ENCODE measurements at places on chromosomes 5 and 9. TPM values are rescaled to one million over a fixed set of nuclear protein-coding genes. Genes with fewer than 3 reads are reported as not detected.

CFAP90 gene
- total RNA-seq: not detected

SLC36A2 gene
- not detected for total RNA-seq

ZNG1C gene
- 17.0 TPM for total RNA-seq

CD180 gene
- not detected for total RNA-seq

TMEFF1 gene
- 10.7 TPM for total RNA-seq

F12 gene
- 0.57 TPM for total RNA-seq

NR6A1 gene
- 1.1 TPM for total RNA-seq

IL12B gene
- total RNA-seq: not detected

OTULINL gene
- total RNA-seq: under 0.01 TPM

CMYA5 gene
- total RNA-seq: 0.33 TPM

GPR21 gene
- 1.3 TPM for total RNA-seq

PCDHA1 gene
- not detected for total RNA-seq

CER1 gene
- not detected for total RNA-seq

HABP4 gene
- total RNA-seq: 6.9 TPM

IQGAP2 gene
- total RNA-seq: 2.3 TPM

TRPM6 gene
- 0.38 TPM for total RNA-seq

PCDHGB3 gene
- total RNA-seq: 6.5 TPM

LCN15 gene
- total RNA-seq: not detected

NR5A1 gene
- total RNA-seq: not detected

KCNV2 gene
- not detected for total RNA-seq

PCDHB11 gene
- total RNA-seq: 0.65 TPM

SPATA31E1 gene
- not detected for total RNA-seq

IL4 gene
- not detected for total RNA-seq

IFNK gene
- total RNA-seq: not detected

FAM163B gene
- total RNA-seq: not detected

FAM153A gene
- total RNA-seq: not detected

C5orf58 gene
- not detected for total RNA-seq
